ENCODE measurements at places on chromosomes 5 and 9.
A peak's percentile ranks its signal among the peaks of the same experiment; 100 is the strongest.

- no peak for DNase-seq
These were observed 58.7 kb upstream of the PAPPA start for GRCh38 chr9:116094846-116095245.

GRCh38 chr5:173662581-173663351 lies 46.3 kb upstream of the BOD1 start:
- no peak for DNase-seq

DNA sequence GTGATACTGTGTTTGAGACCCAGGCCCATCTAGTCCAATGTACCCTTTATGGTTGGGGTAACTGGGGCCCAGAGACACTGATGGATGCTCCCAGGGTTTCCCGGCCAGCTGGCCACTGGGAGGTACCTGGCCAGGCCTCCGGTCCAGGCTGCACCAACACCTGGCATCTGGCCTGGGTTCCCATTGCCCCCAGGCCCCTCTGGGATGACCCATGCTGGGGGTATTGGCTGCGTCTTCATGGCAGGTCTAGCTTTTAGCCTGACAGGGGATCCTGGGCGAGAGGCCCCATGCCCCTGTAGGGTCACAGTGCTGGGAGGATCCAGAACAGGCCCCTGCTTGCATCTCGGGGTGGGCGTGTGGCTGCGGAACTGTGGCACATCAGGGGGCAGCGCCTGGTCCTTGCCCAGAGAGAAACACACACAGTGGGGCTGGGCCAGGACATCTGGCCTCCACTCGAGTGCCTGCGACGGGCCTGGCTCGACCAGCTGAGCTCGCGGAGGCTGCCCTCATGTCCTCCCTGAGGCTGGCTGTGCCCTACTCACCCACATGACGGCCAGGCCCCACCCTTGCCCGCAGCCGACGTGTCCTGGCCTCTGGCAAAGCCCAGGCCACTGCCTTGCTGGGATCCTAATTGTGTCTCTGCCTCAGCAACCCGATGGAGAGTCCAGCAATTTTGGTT lies 21.5 kb upstream of the COL5A1 start:
- DNase-seq: no peak

GRCh38 chr5:1736065-1736464 lies 63.6 kb downstream of the MRPL36 start:
- DNase-seq: no peak

GRCh38 chr5:98965226-98965625 lies 36.4 kb upstream of the CHD1 start:
- no peak for DNase-seq

- no peak for DNase-seq
These were observed 15.9 kb downstream of the PLPP1 start for GRCh38 chr5:55518831-55519390.

GRCh38 chr9:110410961-110411360 lies 73.3 kb upstream of the TXNDC8 start:
- no peak for DNase-seq

DNA sequence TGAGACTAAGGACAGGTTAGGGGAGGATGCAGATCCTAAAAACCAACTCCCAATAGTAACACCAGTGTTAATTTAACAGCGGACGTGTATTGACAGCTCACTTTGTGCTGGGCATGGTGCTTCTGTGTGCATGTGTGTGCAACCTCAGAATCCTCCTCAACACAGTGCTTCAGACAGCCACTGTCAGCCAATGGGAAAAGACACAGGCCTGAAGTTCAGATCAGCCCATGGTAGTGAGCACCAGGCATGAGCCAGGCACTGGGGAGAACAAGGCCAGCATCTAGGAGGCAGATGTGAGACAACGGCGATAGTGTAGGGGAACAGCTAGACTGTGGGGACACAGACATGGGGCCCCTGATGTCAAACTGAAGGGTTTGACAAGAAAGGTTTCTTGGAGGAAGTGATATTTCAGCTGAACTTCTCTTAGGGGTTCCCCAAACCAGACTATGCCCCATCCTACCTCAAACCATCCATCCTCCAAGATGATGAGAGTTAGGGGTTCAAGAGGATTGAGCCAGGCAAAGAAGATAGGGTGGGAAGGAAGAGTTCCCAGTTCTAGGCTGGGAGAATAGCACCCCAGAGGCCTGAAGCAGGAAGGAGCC lies 71.5 kb upstream of the PSD2 start:
- no peak for DNase-seq

- DNase-seq: no peak
These were observed 8.1 kb downstream of the CD180 start for GRCh38 chr5:67188274-67189078.

GRCh38 chr9:1495282-1496030 lies 445.3 kb downstream of the DMRT2 start:
- DNase-seq: no peak

- DNase-seq: no peak
These were observed 26.1 kb downstream of the HRH2 start for GRCh38 chr5:175683921-175684320.

GRCh38 chr5:108556441-108557145 lies 174.7 kb upstream of the FBXL17 start:
- no peak for DNase-seq

- no peak for DNase-seq
These were observed 72.3 kb downstream of the HCN1 start for GRCh38 chr5:45623832-45624231.

- no peak for DNase-seq
These were observed 204.9 kb downstream of the LRRC70 start for GRCh38 chr5:62783374-62784057.

GRCh38 chr9:111271481-111272080 lies 58.4 kb downstream of the OR2K2 start:
- DNase-seq: no peak

- no peak for DNase-seq
These were observed at the start of gene IFNA2 for GRCh38 chr9:21385131-21385670. IFNA2 (minus strand) TSS chr9:21385398; CDS start chr9:21385329, 69 bp downstream.

DNA sequence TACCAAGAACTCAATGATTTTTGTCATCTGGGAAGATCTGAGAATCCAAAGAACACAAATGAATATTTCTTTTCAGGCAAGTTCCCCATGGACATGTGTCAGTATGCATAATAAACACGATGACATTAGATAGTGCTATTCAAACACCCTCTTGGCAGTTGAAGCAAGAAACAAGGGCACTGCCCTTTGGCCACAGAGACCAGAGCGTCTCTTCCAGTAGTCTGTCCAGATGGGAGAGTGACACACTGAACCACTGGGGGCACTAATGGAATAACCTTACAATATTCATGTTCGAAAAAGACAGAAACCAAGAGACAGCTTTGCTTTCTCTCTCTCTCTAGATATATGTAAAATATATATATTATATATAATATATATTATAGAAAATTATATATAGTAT lies 301.9 kb downstream of the CTNND2 start:
- peak; percentile 30 for DNase-seq

GRCh38 chr9:106528158-106528557 lies 334.8 kb upstream of the ZNF462 start:
- DNase-seq: no peak

DNA sequence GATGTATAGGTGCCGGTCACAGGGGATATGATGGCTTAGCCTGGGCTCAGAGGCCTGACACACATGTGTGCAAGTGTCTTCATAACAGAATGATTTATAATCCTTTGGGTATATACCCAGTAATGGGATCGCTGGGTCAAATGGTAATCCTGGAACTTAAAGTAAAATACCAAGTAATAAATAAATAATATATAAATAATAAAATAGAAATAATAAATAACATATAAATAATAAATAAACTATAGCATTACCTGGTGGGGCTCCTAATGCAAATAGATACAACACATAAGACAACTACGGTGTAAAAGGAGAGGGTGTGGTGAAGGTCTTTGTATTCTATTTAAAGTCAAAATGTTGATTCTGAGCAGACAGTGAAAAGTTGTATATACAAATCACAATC lies 68.5 kb upstream of the GFPT2 start:
- DNase-seq: no peak

- DNase-seq: no peak
These were observed 42.2 kb upstream of the ADAMTS2 start for GRCh38 chr5:179387151-179388110.

DNA sequence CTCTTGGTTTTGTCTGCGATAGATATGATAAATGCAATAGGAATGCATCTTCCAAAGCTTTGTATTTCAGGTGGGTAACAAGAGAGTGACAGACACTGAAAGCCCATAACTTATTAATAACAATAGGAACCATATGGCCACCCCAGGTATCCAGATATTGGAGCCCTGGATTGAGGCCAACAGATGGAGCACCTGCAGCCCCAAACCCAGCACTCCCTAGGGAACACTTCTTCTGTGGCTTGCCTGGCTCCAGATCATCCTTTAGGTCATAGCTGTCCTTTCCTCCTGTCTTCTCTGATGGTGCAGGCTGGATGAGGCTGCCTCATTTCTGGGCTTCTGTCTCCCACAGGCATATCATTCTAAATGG lies 5.0 kb upstream of the IL3 start:
- no peak for DNase-seq

DNA sequence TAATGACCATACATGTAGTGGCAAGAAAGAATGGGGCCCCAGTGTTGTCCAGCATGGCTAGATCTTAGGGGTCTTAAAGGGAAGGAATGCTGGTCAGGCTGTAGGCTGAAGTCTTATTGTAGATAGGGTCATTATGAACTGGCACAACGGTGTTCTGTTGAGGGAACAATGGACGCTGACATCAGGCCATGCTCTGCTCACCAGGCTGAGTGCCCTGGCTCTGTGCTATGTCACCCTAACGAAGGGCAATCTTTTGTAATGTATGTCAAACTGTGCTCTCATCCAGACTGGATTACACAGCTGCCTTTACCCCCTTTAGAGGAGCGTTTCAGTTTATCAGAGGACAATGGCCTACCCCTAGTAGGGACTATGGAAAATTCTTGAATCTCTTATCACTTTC lies 14.6 kb upstream of the ZNF608 start:
- peak; percentile 68 for DNase-seq

DNA sequence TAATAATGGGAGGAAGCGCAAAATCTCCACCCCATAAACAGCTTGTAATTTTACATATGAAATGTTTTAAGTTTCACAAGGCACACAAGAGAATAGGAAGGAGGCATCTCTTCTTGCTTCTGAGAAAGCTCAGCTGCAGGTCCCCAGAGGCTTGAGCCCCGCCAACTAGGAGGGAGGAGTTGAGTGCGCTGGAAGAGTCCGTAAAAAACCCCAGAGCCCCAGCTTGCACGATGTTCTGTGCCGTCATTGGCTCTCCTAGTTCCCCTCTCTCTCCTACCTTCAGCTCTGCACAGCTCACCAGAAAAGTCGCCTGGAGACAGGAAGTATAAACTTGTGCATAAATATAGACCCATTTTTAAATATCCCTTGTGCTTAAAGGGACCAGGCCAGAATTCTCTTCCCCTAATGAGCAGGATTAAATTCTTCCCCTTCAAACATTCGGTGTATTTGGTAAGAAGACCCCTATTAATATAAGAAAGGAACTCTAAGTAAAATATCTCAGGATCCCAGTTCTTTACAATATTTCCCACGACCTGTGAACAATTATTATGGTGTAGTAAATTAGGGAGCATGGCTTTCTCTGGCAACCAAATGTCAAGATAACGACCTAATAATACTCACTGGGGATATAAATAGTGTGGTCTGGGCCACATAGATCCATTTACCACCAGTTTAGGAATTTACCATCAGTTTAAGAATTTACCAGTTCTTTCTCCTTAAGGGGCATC lies 13.7 kb downstream of the GLRX start:
- peak; percentile 23 for DNase-seq

DNA sequence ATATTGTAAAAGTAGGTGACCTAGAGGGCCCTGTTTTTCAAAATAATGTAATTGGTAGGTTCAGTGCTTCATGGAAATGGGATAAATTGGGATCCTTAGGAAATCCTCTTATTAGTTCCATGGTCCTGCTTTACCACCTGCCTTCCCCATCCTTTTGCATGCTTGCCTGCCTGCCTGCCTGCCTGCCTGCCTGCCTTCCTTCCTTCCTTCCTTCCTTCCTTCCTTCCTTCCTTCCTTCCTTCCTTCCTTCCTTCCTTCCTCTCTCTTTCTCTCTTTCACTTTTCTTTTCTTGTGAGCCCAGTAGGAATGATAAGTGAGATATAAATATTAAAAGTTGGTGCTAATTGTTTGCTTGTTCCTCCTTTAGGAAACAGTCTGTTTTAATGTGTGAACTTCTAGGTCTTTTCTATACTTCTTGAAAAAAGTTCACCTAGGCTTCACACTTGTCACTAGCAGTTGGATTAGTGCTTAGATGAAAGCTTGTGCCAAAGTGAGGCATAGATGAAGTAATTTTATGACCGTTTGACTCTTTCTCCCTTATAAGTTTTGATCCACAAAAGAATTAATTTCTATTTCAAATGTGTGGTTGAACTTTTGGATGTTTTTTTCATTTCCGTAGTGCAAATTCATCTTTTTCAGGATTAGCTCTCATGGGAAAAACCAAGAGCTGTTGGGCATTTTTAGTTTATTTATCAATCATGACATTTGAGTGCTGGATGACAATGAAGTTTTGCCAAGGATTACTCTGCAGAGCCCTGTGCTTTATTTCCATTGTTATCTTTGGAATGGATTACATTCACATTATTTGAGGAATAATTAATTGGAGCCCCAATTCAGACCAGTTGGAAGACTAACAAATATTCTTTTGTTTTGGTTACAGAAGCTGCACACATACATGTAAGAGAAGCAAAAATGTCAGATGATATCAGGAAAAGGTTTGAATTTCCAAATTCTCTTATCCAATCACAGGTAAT lies 30.7 kb downstream of the FOCAD start:
- no peak for DNase-seq

DNA sequence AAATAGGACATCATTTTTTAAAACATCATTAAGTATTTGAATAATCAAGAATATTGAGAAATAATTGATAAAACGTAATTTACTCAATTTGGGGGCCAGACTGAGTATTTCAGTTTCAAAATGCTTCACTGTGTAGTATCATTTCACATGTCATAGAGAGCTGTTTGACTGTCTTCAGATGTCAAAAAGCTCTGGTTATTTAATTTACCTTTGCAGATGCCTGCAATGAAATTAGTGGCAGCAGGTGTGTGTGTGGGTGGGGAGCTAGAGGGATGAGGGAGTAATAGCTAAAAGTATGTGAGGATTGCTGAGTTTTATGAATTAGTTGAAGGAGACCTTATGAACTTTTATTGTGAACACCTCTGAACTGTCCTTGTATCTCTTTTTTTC lies 567.2 kb upstream of the MEF2C start:
- no peak for DNase-seq

GRCh38 chr5:6734781-6735180 lies 21.5 kb downstream of the TENT4A start:
- no peak for DNase-seq

DNA sequence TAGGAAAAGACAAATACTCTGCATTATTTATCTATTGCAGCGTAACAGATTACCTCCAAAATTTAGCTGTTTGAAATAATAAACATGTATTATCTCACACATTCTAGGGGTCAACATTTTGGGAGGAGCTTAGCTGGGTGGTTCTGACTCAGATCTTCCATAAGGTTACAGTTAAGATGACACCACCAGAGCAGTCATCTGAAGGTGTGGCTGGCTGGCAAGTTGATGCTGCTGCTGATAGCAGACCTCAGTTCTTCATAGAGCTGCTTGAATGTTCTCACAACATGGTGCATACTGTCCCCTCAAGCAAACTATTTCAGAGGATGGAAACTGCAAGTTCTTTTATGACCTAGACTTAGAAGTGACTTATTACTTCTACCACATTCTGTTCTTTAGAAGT lies 146.3 kb upstream of the FSTL4 start:
- DNase-seq: no peak

All from eye (tissue), 1 donor.